ENCODE measurements at places on chromosomes 1 and 21.

DNA sequence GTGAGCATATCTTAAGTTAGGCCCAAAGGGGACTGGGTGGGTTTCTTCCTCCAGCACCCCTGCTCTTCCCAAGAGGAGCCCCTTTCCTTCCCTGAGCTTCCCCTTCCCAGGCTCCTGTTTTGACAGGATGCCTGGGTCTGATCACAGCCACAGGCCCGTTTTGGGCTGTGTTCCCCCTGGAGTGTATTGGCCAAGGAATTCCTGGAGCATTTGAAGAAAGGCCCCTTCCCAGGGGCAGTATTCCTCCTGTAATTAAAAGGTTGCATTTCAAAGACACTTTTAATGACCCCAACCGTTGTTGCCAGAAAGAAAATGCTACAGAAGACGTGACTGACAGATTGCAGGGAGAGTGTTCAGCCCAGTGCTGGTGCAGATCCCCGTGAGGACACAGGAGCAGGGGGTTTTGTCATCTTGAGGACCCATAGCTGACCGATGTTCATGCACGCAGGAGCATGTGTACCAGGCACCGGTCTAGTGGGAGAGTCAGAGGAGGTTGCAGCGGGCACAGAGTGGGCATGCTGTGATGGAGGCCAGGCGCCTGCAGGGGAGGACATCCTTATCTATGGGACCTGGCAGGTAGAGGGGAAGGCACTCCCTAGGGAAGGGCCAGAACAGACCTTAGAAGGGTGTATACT is 19.3 kb upstream of the LBR start:
- no peak for DNase-seq

- DNase-seq = no peak
Measured at GRCh38 chr1:232875536-232875935, 70.3 kb downstream of the MAP10 start.

- DNase-seq = no peak
Measured at GRCh38 chr21:38570596-38570995, 72.3 kb upstream of the ERG start.

GRCh38 chr1:154198756-154199562 is 7.1 kb upstream of the TPM3 start:
- peak; percentile 20 for DNase-seq

GRCh38 chr1:156525071-156525501 is 24.5 kb upstream of the MEF2D start:
- no peak for DNase-seq

GRCh38 chr1:232372841-232373440 is 257.0 kb downstream of the SIPA1L2 start:
- no peak for DNase-seq

DNA sequence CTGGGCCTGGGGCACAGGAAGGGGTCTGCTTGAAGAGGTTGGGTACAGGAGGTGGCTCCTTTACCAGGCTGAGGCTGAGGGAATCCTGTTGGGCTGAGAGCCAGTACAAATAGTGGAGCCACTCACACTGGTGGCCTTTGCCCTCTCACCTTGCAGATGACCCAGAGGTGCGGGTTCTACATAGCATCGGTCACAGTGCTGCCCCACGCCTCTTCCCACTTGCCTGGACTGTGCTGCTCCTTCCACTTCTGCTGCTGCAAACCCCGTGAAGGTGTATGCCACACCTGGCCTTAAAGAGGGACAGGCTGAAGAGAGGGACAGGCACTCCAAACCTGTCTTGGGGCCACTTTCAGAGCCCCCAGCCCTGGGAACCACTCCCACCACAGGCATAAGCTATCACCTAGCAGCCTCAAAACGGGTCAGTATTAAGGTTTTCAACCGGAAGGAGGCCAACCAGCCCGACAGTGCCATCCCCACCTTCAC is 1.8 kb upstream of the SLC50A1 start:
- no peak for DNase-seq

- no peak for DNase-seq
Measured at GRCh38 chr1:99170516-99170915, 93.8 kb upstream of the PLPPR4 start.

DNA sequence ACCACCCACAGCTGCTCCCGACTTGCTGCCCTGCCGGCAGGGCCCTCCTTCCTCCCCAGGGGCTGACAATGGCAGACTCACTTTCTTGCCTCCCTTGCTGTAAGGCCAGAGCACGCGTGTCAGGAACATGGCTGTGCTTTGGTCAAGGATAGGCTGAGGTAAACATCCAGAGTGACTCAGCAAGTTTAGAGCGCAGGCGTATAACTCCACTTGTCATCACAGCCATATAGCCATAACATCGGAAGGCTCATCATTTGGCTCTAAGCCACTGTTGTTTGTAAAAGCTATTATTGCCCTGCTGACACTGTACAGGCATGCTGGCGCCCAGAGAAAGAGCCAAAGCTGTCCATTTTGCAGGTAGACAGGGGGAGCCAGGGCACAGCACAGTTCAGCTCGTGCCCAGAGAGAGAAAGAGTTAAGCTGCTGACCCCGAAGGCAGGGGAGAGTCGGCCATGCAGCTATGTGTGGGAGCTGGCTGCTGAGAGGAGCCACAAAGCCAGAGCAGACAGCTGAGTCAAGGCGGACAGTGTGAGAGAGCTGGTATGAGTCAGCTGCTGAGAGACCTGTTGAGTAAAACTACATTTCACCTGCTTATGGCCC is 60.6 kb downstream of the GNG4 start:
- DNase-seq = no peak

DNA sequence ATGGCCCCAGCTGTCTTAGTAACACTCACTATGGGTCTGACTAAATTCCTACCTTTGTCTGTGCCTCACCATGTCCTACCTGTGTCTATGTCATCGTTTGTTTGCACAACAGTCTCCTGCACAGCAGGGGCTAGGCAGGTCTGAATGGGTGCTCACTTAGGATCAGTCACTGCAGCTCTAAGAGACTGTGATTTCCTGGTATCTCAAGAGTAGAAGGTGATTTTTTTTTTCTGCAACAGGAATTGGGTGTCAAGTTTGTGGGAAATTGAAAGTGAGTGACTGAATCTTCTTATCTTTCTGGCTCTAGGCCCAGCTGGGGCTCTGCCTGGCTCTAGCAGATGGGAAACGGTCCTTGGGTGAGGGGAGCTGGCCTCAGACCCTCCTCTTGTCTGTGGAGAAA is 46.4 kb upstream of the TRABD2B start:
- no peak for DNase-seq

DNA sequence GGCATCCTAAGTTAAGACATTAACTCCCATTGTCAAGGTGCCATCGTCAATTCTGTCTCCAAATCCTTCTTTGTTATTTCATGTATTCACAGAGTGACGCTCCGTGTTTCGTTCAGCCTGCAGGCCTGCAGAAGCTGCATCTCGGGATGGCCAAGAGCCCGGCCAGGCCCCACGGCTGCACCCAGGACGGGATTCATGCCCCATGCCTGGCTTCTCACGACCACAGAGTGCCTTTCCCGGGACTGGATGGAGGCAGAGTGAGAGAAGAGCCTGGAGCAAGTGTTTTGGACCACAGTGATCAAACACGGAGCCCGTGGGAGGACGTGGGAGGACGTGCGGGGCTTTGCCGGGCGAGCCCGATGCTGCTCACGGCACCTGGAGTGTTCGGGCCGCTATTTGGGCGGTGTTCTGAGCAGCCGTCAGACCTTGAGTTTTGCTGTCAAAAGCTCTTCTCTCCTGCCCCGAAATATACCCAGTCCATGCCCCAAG is 56.8 kb downstream of the COL6A1 start:
- DNase-seq = no peak

- no peak for DNase-seq
Measured at GRCh38 chr1:41493117-41493536, 8.6 kb upstream of the EDN2 start.

DNA sequence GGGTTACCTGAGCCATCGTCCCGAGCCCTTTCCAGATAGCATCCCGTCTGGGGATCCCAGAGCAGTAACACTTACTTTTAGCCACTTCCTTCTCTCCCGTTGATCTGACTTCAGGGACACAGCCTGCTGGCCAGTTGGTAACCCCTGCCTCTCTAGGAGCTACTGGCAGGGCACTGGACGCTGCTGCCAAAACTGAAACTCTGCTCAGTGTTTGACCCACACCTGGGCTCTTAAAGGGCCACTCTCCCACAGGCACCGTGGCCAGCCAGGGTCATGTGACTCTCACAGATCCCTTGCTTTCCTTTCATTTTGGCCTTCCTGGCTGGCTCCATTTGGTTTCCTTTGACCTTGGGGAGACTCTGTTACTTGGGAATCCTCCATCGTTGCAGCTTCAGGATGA is at the start of gene PIGR:
PIGR (minus strand) TSS at position 206 of the 400 bp plus-strand sequence. CDS start 5,935 bp downstream, outside the sequence.
- no peak for DNase-seq

GRCh38 chr1:223645903-223646302 is 19.6 kb downstream of the CAPN8 start:
- no peak for DNase-seq

GRCh38 chr1:201426479-201427310 is 5.2 kb upstream of the TNNI1 start:
- no peak for DNase-seq

DNA sequence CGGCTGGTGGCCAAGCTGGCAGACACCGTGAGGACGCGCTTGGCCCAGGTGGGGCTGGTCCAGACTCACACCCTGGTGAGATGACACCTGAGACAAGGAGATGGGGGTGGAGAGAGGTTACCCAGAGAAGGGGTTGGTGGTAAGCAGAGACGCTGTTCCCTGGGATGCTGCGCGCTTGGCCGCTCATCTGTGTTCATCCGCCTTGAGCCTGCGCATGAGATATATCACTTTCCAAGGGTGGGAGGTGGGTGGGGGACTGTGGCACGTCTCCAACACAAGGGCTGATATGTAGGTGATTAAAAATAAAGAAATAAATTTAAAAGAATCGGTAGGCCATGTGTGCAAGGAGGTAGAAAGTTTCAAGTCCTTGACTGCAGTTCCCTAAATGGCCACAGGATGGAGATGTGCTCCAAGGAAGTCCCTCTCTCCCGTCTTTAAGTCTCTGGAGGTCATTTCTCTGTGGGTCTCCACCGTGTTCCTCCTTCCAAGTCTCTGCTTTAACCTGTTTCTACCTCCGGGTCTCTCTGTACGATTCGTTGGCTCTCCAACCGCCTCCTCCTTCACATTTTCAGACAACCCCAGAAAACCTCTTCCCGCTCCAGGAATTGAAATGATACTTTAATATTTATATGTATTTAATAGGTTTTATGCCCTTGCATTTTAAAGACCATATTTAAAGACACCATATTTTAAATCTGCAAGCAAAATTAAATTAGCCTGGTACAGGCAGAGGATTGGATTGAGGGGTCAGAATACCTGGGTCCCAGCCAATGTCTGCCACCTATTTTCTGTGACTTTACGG is 4.5 kb downstream of the TTC24 start:
- DNase-seq = peak; percentile 56

GRCh38 chr1:178344513-178345091 is 152.2 kb downstream of the CLEC20A start:
- no peak for DNase-seq

- no peak for DNase-seq
Measured at GRCh38 chr1:36088265-36088576, 471 bp upstream of the ADPRS start.

DNA sequence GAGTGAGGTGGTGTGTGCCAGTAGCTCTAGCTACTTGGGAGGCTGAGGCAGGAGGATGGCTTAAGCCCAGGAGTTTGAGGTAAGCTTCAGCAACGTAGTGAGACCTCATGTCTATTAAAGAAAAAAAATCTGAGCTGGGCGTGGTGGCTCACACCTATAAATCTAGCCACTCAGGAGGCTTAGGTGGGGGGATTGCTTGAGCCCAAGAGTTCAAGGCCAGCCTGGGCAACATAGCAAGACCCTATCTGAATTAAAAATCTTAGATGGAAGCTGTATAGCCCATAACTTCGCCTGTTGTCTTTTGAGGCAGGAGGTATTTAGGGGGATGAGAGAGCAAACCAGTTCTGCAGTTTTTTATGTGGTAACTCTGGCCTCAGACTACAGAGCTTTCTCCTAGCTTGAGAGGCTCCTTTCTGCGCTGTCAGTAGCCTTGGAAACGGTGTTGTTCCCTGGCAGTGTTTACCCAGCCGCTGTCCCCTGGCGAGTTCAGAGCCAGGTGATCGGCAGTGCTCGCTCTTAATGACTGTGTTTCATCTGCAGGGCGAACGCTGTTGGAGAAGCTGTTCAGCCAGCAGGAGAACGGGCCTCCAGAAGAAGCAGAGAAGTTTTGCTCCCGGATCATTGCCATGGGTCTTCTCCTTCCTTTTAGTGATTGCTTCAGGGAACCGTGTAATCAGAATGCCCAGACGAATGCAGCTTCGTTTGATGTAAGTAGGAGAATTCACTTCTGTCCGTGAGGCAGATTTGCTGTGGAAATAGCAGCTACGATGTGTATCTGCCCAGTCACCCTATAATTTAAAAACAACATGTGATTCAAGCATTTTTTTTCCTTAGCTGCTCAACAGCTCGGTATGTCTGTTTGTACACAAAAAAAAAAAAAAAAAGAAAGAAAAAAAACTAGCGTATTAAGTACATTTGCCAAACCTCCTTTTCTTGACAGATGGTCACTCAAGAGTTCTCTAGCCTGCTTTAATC is 31.2 kb downstream of the FMN2 start:
- DNase-seq = no peak

- no peak for DNase-seq
Measured at GRCh38 chr1:65209005-65209885, 61.2 kb downstream of the AK4 start.

GRCh38 chr1:107530543-107530942 is 389.7 kb downstream of the NTNG1 start:
- DNase-seq = no peak

GRCh38 chr21:43591571-43591970 is 67.7 kb downstream of the HSF2BP start:
- no peak for DNase-seq

- no peak for DNase-seq
Measured at GRCh38 chr1:239262538-239262937, 123.8 kb upstream of the CHRM3 start.

DNA sequence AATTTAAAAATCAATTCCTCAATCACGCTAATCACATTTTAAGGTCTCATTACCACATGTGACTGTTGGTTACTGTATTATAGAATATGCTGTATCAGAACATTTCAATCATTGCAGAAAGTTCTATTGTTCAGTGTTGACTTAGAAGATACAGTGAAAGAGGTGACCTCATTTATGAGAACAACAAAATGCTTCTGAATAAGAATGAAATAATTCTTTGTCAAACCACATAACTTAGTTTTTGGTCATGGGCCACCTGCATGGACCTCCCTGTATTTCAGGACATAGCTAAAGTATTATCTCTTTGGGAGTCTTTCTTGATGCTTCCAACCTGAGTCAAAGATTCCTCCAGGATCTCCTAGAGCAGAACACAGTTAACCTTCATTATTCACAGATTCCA is 22.3 kb downstream of the MFSD2A start:
- DNase-seq = no peak

- DNase-seq = no peak
Measured at GRCh38 chr1:9591669-9592509, 3.2 kb downstream of the TMEM201 start.

- DNase-seq = peak; percentile 26
Measured at GRCh38 chr1:108049178-108049819, 84.3 kb upstream of the VAV3 start.

GRCh38 chr1:202815120-202815519 is 4.4 kb downstream of the PCAT6 start:
- no peak for DNase-seq

DNA sequence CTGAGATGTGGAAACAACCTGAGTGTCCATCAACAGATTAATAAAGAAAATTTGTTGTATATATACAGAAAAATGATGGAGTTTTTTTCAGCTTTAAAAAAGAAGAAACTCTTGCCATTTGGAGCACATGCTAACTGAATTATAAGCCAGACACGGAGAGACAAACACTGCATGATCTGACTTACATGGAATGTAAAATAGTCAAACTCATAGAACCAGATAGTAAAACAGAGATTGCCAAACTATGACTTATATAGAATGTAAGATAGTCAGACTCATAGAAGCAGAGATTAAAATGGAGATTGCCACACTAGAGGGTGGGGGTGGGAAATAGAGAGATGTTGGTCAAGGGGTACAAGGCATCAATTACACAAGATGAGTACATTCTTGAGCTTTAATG is 1786.6 kb downstream of the PLA2G4A start:
- DNase-seq = no peak
